ENCODE measurements at places on chromosomes 1 and 21.

- no peak for DNase-seq
Observed at GRCh38 chr1:158180741-158181576, at the start of gene CD1D. TSS of gene CD1D (plus strand) at chr1:158180895. CDS start at chr1:158181102, 207 bp downstream.

- DNase-seq = no peak
Observed at GRCh38 chr21:40021558-40022351, 154.5 kb downstream of the PCP4 start.

DNA sequence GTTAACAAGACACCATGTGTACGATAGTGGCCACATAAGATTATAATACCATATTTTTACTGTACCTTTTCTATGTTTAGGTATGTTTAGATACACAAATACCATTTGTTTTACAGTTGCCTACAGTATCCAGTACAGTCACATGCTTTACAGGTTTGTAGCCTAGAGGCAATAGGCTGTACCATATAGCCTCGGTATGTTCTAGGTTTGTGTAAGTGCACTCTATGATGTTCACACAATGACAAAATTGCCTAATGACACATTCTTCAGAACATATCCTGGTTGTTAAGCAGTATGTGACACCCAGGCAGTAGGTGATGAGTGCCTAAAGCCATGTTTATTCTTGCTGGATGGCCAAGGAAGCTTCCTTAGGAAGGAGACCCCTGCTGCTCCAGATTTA lies 111.8 kb downstream of the PAPPA2 start:
- DNase-seq = no peak

DNA sequence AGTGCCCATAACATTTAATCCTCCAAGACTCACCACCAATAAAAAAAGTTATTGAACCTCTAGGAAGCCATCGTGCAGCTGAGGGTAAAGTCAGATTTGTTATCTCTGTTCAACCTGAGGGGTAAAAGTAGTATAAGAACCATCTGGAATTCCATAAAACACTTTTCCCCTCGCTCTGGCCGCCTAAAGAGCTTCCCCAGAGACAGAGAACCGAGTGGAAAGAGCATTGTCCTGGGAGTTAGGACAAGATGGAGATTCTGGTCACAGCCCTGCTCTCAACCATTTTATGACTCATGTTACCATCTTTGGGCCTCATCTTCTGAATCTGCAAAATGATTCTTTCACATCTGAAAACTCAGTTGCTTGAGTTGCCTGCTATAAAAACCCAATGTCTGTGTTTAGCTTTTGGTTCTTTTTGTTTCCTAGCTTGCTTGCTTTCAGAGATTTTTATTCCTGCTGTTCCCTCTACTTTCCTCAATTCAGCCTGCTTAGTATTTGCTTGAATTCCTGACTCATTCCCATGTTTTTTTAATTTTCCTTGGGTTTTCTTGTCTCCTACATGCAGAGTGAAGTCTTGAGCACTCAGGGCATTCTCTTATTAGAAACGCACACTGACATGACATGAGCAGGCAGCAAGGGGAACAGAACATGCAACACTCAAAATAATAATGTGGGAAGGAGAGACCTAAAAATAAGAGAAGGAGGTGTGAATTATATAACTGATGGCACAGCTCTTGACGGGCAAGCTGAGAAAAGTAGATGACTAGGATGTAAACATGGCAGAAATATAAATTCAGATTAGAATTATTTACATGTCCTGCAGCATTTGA lies 1.7 kb downstream of the EPHX4 start:
- DNase-seq = no peak

DNA sequence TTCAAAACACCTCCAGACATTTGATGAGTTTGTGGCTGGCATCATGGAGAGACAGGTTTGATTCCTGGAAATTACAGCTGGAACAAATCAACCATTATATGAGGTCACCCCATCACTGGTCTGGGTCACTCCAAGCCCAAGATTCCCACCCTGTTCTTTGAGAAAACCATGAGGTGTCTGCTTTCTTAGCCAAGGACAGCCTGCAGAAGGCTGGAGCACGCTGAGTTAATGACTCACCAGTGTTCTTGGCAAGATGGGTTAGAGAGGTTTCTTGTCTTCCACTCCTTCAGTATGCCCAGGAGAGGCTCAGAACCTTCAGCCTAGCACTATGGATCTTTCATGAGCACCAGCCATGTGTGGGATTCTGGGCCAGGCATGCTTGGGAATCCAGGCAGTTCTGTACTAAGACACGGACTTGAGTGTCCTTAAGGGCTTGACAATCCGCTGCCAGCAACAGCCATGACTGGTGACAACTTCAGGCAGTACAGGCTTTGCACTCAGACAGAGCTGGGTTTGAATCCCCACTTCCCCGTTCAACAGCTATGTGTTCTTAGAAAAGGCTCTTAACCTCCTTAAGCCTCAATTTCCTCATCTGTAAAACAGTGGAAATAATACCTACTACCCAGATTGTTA lies 43.9 kb downstream of the GRHL3 start:
- no peak for DNase-seq

DNA sequence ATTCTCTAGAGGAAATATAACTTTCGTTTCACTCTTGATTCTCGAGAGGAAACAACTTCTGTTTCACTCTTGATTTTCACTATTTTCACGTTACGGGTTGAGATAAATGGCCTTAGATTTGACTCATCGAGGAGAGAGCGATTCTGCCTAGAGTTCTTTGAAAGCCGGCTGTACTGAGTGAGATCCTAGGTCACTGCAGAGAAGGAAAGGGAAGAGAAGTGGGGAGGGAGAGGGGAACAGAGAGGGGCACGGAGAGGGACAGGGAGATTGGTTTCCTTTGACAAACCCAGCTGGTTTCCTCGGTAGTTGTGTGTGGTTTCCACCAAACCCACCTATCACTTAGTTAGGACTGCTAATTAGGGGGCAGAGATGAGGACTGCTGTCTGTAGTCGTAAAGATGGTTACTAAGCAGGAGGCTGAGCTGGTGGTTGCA lies 21.6 kb upstream of the GPR137B start:
- DNase-seq = no peak

GRCh38 chr1:11611638-11612327 lies 42.4 kb downstream of the FBXO2 start:
- DNase-seq = no peak

- no peak for DNase-seq
Observed at GRCh38 chr21:29650523-29651022, 289.2 kb downstream of the GRIK1 start.

DNA sequence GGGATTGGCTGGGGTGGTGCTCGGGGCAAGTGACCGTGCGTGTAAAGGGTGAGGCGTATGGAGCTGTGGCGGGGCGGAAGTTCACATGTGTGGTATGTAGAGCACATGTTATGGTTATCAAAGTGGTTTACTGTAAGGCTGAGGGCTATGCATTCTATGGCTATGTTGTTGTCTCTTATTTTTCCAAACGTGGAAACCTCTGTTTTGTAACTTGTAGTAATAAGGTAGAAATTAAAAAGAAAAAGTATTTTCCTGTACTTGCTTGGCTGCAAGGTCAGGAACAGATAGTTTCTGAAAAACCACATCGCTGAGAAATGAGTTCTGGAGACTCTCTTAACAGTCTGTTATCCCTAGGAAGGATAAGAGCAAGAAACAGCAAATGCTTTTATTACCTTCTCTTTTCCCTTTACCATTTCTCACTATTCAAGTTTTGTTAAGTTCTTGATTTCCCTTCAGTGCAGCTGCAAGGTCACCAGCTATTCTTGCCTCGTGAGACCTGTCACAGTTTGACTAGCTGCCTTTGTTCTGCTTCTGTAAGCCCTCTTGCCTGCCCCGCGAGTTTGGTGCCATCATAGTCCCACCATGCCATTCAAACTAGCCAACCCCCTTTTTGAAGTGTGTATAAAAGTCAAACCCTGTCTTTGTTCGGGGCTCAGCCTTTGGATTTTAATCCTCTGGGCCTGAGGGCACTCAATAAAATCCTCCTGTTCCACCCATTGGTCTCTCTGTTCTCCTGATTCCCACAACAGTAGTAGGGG lies 9.5 kb downstream of the RNU1-2 start:
- DNase-seq = peak; percentile 28

DNA sequence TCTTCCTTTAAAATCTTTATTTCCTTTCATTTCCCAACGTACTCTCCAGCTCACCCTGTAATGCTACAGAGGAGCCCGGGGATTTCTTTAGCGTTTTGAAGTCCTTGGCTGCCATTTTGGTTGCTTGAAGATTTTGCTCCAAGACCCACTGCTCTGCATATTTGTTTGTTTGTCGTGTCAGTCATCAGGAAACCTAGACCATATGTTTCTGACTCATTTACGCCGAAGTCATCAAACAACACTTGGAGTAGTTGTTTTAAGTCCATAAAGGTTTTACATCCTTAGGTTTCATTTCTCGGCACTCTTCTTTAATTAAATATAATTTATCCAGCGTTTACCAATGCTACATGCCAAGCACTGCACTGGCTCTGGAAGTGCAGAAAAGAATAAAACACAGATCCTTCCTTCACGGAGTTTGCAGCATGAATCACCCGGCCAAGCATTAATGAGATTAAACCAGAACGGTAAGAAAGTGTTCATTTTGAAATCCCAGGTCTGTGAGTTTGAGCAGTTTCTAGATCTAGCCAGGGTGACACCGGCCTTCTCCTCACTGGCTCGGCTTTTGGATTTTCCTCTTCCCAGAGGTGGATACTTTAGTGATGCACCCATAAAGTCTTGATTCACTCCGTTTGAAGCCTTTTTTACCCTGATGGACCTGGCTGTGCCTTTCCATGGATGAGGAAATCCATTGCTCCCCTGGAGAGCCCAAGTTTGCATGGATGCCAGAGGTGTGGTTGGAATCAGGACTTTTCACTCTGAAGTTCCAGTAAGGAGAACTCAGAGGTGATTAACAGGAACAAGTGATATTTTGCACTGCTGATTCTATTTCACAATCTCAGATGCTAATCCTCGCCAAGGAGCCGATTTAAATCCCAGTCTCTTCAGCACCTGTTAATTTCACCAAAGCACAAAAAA lies 109.3 kb downstream of the KAZN start:
- DNase-seq = no peak

DNA sequence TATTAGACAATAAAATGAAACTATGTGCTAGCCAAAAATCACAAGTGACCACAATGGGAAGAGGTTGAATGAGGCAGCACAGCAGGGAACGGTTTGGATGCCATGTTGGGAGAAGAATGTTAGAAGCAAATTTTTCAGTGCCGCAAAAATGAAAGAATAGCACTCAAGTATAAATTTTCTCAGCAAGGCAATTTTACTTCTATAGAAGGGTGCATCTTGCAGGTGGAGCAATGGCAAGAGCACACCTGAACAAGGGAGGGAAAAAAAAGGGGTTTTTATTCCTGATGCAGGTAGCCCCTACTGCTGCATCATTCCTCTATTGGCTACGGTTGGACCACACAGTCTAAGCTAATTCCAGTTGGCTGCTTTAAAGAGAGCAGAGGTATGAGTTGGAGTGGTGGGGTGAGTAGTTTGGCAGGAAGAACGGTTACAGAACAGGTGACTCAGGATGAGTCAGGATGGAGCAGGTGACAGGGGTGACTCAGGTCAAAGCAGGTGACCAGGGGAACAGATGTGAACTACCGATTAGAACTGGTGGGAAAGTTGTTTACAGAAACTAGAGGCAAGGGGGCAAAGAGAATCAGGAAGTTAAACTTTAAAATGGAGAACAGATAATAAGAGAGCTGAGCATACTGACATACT lies 301.1 kb upstream of the NRIP1 start:
- DNase-seq = no peak

Measured in stimulated activated CD4-positive, alpha-beta T cell treated with anti-CD3 and anti-CD28 coated beads, TNF-alpha, amount 100 ng/mL, for 48 hours (primary cell).